H1 (cell line): ENCODE measurements at places on chromosomes 12 and 14. TPM values are rescaled to one million over a fixed set of nuclear protein-coding genes. Genes with fewer than 3 reads are reported as not detected.

RFX4 gene
- not detected in 2 replicates for total RNA-seq

SLC25A47 gene
- total RNA-seq: not detected in 2 replicates

TAS2R9 gene
- total RNA-seq: not detected in 2 replicates

- DNase-seq: no peak
These were observed 11.7 kb upstream of the OASL start for GRCh38 chr12:121050725-121051124.

- DNase-seq: no peak
These were observed 20.6 kb upstream of the TMPRSS12 start for GRCh38 chr12:50822082-50822481.

CAPZA3 gene
- not detected in 2 replicates for total RNA-seq

- DNase-seq: no peak
These were observed 37.3 kb upstream of the FERMT2 start for GRCh38 chr14:52988139-52988538.

- DNase-seq: no peak
These were observed 5.7 kb downstream of the KRT73 start for GRCh38 chr12:52612431-52613383.

GRCh38 chr12:71160585-71160984 lies 2.8 kb upstream of the TSPAN8 start:
- no peak for DNase-seq

NELL2 gene
- total RNA-seq: 50.6 and 54.2 TPM in 2 replicates
